Urinary bladder (tissue), 4 donors: ENCODE measurements at places on chromosomes 16 and 17. TPM values are rescaled to one million over a fixed set of nuclear protein-coding genes. Genes with fewer than 3 reads are reported as not detected.

MSLN gene
- 0.74 TPM for total RNA-seq

DNA sequence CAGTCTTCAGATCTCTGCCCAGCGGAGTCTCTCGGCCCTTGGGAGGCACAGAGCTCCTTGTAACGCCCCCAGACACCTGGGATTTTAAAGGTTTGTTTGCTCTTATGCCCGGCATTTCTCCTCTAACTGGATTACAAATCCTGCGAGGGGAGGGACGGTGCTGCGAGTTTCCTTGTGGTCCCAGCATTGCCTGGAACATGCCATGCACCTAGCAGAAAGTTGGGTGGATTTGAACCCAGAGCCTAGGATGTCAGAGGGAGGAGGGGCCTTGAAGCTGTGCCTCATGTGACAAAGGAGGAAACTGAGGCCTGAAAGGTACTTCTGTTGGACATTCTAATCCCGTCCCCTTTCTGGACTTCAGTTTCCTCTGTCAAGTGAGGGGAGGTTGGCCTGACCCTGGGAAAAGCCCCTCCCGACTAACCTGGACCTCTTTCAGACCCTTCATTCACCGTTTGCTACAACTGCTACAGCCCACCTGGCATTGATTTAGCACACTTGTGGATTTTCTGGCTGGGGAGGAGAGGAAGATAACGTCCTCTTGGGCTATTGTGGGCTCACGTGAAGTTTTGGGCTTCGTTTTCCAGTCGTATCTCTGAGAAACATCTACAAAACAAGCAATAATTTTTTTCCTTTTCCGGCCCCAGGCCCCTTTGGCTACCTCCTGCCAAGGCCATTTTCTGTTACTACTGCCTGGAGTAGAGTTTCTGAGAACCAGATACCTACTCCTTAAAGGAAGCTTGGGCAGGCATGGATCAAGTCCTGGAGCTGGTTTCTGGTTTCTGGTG, 30.9 kb downstream of the MRC2 start:
- no peak for DNase-seq

GRCh38 chr17:64356304-64356686, 34.4 kb downstream of the PECAM1 start:
- no peak for DNase-seq

GRCh38 chr16:66961065-66961744, at the start of gene CES3:
TSS of gene CES3 (plus strand) at chr16:66961266. CDS start at chr16:66961308, 42 bp downstream.
- DNase-seq = no peak

DNA sequence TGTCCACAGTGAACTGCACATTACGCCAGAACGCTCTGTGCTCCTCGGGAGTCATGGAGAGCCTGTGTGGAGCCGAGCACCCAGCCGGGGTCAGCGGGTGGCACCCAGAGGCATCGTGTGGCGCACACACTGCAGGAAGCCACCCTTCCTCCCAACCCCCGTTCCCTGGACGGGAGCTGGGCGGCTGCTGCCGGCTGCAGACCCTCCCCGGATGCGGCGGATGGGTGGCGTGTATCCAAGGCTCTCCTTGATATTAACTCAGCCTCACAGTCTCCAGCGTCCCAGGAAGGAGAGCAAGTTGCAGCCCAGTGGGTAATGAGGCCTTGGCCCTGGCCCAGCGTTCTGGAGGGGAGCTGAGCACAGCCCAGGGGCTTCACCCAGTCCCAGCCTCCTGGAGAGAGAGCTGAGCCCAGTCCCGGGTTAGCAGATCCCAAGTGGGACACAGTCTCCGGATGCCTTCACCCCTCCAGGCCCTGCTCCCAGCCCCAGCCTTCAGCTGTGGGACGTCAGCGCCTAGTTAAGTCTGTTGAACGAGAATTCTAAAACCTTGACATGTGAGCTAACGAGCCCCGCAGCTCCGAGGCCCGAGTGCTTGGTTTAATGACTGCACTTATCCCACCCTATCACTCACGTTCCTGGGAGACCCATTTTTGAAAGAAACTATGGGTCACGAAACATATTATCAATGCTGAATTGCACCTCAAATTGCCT, 86.6 kb downstream of the TBC1D16 start:
- no peak for DNase-seq
